ENCODE measurements at places on chromosomes 7 and 10.
A peak's percentile ranks its signal among the peaks of the same experiment; 100 is the strongest.

- no peaks in the 10 kb centered on the region for H3K4me1 ChIP-seq
- H3K4me3 ChIP-seq: no peak overlapping the region
- DNase-seq: no peak
These were observed 275.0 kb downstream of the ELMO1 start for GRCh38 chr7:37173670-37174069.

GRCh38 chr10:118701529-118702323, 53.0 kb downstream of the CACUL1 start:
- no peak for DNase-seq
- no peaks in the 10 kb centered on the region for H3K4me1 ChIP-seq
- no peaks in the 10 kb centered on the region for H3K36me3 ChIP-seq
- no peaks in the 10 kb centered on the region for H3K27me3 ChIP-seq
- no peak overlapping the region for H3K27ac ChIP-seq

GRCh38 chr10:9214618-9215017, 1160.1 kb downstream of the GATA3 start:
- no peak for DNase-seq
- no peak overlapping the region for H3K27ac ChIP-seq

- H3K4me1 ChIP-seq: no peaks in the 10 kb centered on the region
- H3K27me3 ChIP-seq: no peaks in the 10 kb centered on the region
- no peak for DNase-seq
- H3K36me3 ChIP-seq: no peaks in the 10 kb centered on the region
These were observed 131.6 kb downstream of the HGF start for GRCh38 chr7:81638198-81638597.

- H3K4me1 ChIP-seq: peaks cover 7% of the 10 kb centered on the region
- no peaks in the 10 kb centered on the region for H3K27me3 ChIP-seq
- H3K27ac ChIP-seq: peak overlapping the region; percentile 42
- no peaks in the 10 kb centered on the region for H3K36me3 ChIP-seq
These were observed 25.8 kb downstream of the TMEM254 start for GRCh38 chr10:80104066-80104926.

GRCh38 chr10:100374200-100374655, 27.2 kb downstream of the SCD start:
- no peaks in the 10 kb centered on the region for H3K36me3 ChIP-seq
- peak overlapping the region; percentile 93 for H3K27ac ChIP-seq
- DNase-seq: no peak

- H3K36me3 ChIP-seq: no peaks in the 10 kb centered on the region
- H3K27me3 ChIP-seq: no peaks in the 10 kb centered on the region
- DNase-seq: peak; percentile 40
- H3K4me3 ChIP-seq: no peak overlapping the region
- H3K4me1 ChIP-seq: no peaks in the 10 kb centered on the region
These were observed 189.8 kb upstream of the IMMP2L start for GRCh38 chr7:111752022-111752582.

DNA sequence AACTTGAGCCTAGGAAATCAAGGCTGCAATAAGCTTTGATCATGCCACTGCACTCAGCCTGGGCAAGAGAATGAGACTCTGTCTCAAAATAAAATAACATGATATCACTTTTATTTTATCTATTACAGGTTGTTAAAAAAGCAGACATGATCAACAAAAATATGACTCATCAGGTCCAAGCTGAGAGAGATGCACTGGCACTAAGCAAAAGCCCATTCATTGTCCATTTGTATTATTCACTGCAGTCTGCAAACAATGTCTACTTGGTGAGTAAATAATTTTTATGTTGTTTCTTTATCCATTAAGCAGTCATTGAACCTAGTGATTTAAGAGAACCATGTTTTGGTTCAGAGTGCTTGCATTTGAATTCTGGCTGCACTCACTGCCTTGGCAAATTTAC, 3.3 kb downstream of the MASTL start:
- no peak for DNase-seq
- H3K4me1 ChIP-seq: peaks cover 1% of the 10 kb centered on the region
- no peaks in the 10 kb centered on the region for H3K36me3 ChIP-seq
- H3K27me3 ChIP-seq: no peaks in the 10 kb centered on the region
- H3K27ac ChIP-seq: no peak overlapping the region

- no peaks in the 10 kb centered on the region for H3K27me3 ChIP-seq
- no peaks in the 10 kb centered on the region for H3K36me3 ChIP-seq
- no peak overlapping the region for H3K27ac ChIP-seq
These were observed 330.0 kb downstream of the RNLS start for GRCh38 chr10:88253128-88253527.

- no peaks in the 10 kb centered on the region for H3K36me3 ChIP-seq
- H3K4me3 ChIP-seq: no peak overlapping the region
- no peak for DNase-seq
- no peak overlapping the region for H3K27ac ChIP-seq
These were observed 68.9 kb downstream of the MYOF start for GRCh38 chr10:93413252-93413689.

GRCh38 chr7:139680676-139681462, 96.9 kb downstream of the HIPK2 start:
- H3K36me3 ChIP-seq: no peaks in the 10 kb centered on the region
- peaks cover 10% of the 10 kb centered on the region for H3K4me1 ChIP-seq
- no peak for DNase-seq

- H3K36me3 ChIP-seq: no peaks in the 10 kb centered on the region
- no peak overlapping the region for H3K4me3 ChIP-seq
- DNase-seq: no peak
- no peak overlapping the region for H3K27ac ChIP-seq
These were observed 367.8 kb upstream of the ZMIZ1 start for GRCh38 chr10:78700816-78701520.

- H3K4me1 ChIP-seq: peaks cover 3% of the 10 kb centered on the region
- no peak overlapping the region for H3K27ac ChIP-seq
- no peaks in the 10 kb centered on the region for H3K27me3 ChIP-seq
- H3K36me3 ChIP-seq: no peaks in the 10 kb centered on the region
These were observed 125.8 kb downstream of the EGFR start for GRCh38 chr7:55144333-55145317.

DNA sequence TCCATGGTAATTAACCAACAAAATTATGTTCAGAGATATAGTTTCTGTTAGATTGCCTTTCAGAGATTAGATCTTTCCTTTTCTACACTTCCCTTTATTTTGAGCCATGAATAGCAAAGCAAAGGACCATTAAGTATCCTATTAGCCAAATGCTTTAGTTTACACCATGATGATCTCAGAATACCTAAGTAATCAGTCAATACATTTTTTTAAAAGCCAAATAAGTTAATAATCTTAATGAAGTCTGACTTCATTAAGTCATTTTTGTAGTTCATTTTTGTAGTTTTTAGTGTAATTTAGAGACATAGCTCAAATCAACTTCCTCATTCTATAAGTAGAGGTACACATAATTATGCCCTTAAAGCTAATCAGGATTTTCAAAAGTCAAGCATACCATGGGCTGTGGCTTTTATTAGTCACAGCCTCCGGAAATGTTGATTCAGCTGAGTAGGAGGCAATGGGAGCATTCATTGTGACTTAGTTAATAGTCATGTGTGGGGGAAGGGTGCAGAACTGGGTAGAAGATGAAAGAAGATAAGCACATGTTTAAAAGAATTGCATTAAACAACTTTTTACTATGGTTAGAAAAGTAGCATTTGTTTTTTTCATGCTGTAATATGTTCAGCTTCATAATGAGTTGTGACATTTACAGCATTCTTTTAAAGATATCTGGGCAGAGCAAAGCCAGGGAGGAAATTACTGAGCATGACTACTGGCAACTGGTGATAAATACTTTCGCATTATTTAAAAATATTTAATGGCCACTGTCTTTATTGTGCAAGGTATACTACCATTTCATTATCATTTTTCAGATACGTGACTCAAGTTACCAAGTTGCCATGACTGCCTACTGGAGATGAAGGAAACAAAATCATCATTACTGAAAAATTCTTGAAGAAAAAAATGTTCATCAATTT, 57.3 kb upstream of the CCDC71L start:
- H3K27me3 ChIP-seq: no peaks in the 10 kb centered on the region
- no peak overlapping the region for H3K27ac ChIP-seq
- no peak overlapping the region for H3K4me3 ChIP-seq
- no peaks in the 10 kb centered on the region for H3K4me1 ChIP-seq
- no peak for DNase-seq

DNA sequence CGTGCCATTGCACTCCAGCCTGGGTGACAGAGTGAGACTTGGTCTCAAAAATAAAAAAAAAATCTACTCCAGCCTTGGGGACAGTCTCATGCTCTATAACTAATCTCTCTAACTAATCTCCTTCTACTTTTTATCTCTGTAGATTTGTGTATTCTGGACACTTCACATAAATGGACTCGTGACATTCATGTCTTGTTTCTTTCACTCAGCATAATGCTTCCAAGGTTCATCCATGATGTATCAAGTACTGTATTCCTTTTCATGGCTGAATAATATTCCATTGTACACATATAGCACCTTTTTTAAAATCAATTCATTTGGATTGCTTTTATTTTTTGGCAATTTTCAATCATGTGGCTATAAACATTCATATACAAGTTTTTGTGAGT, 9.8 kb upstream of the COL26A1 start:
- no peaks in the 10 kb centered on the region for H3K4me1 ChIP-seq
- no peak overlapping the region for H3K27ac ChIP-seq

DNA sequence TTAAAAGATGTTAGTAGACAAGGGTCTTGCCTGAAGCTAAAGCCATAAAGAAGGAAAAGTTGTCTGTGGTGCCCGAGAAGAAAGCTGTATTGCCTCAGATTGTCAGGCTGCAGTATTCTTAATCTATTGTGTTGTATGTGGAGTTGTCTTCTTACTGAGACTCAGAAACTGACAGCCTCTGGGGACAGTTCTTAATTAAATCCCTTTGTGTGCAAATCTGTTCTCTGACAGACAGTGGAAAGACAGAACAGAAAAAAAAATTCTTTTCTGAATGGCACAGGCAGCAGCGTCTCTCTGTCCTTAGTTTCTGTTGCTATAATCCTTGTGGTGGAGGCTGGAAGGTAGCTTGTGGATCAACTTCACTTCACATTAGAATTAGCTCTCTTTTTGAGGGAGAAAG, 16.8 kb downstream of the VWC2 start:
- no peak overlapping the region for H3K4me3 ChIP-seq
- H3K27me3 ChIP-seq: no peaks in the 10 kb centered on the region
- H3K36me3 ChIP-seq: no peaks in the 10 kb centered on the region
- no peak overlapping the region for H3K27ac ChIP-seq
- H3K4me1 ChIP-seq: no peaks in the 10 kb centered on the region

- DNase-seq: no peak
- no peaks in the 10 kb centered on the region for H3K27me3 ChIP-seq
- H3K4me3 ChIP-seq: no peak overlapping the region
- H3K27ac ChIP-seq: no peak overlapping the region
These were observed 275.1 kb downstream of the DOCK4 start for GRCh38 chr7:111931016-111931517.

DNA sequence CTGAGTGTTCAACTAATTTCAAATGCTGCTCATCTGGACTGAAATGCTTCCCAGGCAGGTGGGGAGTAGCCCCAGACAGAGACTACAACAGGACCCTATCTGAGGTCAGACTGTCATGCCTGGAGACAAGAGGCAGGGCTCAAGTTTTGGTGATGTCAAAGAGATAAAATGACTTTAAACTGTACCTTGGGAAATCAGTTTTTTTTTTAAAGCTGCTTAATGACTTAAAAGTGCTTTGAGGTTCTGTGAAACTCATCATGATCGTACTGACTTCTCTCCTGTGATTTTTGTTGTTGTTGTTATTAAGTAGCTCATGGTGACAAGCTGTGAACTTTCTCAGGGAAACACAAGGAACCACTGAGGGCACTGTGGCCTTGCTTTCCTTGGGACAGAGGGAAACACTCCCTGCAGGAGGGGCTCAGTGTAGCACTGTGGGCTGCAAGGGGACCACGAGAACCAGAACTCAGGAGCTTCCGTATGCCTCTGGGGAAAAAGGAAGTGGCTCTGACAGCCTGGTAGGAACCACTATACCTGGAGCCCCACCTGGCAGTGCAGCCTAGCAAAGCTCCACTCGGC, 9.5 kb downstream of the HIPK2 start:
- peaks cover 1% of the 10 kb centered on the region for H3K4me1 ChIP-seq
- H3K4me3 ChIP-seq: no peak overlapping the region
- H3K27me3 ChIP-seq: no peaks in the 10 kb centered on the region
- no peaks in the 10 kb centered on the region for H3K36me3 ChIP-seq

GRCh38 chr10:90837486-90837885, 20.4 kb downstream of the HTR7 start:
- no peaks in the 10 kb centered on the region for H3K27me3 ChIP-seq
- no peaks in the 10 kb centered on the region for H3K4me1 ChIP-seq
- H3K4me3 ChIP-seq: no peak overlapping the region
- H3K27ac ChIP-seq: no peak overlapping the region
- no peak for DNase-seq

DNA sequence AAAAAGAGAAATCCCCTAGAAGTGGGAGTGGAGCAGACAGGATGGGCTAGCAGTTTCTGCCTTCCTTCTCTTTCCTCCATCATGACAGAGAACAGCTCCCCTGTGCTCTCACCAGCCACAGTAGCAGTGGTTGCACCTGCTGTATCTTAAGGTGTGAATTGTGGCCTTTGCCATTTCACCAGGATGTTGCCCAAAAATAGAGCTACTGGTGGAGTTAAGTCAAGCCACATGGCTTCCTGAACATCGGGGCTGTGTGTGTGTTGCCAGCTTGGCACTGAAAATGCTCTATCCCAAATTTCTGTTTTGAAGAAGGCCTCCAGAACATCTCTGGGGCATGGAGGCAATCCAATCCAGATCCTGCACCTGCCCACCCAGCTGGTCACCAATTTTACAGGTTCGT, 348.7 kb downstream of the EXOC4 start:
- H3K27ac ChIP-seq: no peak overlapping the region
- no peaks in the 10 kb centered on the region for H3K36me3 ChIP-seq
- no peaks in the 10 kb centered on the region for H3K4me1 ChIP-seq
- no peak for DNase-seq

DNA sequence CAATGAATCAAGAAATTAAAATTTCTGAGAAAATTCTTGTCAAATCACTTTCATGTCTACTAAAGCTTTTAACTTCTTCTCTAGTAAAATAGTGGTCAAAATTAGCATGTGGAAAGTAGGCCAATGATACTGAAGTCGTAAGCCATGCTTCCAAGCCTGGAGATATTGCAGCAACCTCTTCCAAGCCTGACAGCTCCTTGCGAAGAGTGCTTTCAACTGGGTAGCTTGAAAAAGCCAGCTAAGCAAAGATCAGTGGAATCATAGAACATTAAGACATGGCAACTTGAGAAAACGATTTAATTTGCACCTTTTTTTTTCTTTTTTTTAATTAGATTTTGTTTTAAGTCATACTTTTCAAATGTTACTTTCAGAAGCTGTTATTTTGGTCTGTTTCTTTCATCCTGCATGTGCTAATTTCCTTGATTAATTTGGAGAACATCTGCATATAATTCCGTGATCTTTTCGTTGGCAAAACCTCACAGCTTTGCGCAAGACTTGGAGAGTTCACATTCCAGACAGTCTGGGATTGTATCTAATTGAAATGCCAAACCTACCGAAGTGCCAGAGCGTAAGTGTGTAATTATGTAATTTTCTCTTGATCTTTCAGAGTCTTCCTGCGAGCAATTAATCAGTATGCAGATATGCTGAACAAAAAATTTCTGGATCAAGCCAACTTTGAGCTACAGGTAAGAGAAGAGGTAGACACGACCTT, 142.2 kb upstream of the INSYN2A start:
- H3K4me3 ChIP-seq: no peak overlapping the region
- DNase-seq: no peak
- no peaks in the 10 kb centered on the region for H3K36me3 ChIP-seq
- peaks cover 8% of the 10 kb centered on the region for H3K4me1 ChIP-seq
- no peaks in the 10 kb centered on the region for H3K27me3 ChIP-seq
